ENCODE measurements at places on chromosomes 1 and 21.

DNA sequence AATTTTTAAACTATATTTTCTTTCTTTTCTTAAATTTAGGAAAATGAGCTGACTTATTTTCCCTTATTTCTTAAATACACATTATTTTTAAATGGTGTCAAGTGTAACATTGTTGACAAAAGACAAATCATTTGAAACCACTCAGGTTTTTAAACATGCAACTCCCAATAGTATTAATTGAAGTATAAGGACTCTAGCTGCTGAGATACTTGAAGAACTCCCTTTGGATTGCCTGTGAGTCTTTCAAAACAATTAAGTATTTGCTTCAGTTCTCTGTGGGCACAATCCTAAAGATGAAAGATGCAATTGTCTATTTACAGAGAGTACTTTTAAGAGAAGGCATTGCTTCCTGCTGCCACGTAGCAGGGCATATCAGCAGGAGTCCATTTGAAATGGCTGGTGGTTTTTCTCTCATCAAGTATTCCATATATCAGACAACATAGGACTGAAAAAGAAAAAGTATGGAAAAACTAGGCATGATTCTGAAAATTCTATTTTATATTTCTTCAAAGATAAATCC is 373.4 kb downstream of the NEGR1 start:
- no peak for DNase-seq

DNA sequence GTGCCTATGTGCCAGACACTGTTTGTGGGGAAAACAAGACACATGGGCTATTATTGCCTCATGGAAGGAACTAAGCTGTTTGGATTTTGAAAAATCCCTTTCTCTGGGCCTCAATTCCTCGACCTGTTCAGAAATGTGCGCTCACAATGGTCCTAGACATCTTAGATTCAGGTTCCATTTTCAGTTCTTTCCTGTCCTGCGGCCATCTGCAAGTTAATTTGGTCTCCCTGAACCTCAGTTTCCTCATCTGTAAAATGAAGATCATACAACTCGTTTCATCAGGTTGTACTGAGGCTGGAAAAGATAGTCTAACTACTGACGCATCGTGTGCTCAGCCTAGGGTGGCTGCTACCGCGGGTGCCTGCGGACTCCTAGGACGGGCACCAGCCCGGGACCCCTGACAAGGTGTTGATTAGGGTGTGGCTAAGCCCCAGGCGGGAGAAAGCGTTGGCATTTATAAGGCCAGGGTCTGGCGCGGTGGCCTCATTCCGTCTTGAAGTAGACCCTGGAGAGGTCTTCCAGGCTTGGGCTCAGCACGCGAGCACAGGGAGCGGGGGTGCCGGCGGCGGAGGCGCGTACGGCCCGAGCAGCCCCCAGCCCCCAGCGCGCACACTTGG is 493 bp upstream of the ELOA start:
- DNase-seq = no peak

GRCh38 chr1:201673093-201673492 is 134.2 kb downstream of the NAV1 start:
- no peak for DNase-seq

DNA sequence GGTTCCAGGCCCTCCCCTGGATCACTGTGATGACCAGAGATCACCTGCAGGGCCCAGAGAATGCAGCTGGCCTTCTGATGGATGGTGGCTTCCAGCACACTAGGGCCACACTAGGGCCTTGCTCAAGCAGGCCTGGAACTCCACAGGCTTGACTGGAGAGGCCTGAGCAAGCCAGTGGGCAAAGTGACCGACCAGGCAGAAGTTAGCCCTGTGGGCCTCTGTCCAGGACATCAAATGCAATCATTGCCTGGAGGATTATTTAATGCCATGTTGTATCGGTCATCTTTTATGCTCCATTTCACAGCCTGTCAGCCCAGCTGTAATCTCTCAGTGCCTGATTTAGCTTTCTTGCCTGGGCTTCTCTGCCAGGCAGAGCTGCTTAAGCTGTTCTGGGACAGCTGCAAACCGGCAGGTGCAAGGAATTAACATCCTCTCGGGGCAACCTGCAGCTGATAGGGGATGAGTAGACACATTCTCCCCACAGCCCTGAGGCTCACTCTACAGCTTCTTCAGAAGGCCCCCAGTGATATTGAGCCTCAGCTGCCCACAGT is 17.7 kb downstream of the NENF start:
- DNase-seq = no peak

DNA sequence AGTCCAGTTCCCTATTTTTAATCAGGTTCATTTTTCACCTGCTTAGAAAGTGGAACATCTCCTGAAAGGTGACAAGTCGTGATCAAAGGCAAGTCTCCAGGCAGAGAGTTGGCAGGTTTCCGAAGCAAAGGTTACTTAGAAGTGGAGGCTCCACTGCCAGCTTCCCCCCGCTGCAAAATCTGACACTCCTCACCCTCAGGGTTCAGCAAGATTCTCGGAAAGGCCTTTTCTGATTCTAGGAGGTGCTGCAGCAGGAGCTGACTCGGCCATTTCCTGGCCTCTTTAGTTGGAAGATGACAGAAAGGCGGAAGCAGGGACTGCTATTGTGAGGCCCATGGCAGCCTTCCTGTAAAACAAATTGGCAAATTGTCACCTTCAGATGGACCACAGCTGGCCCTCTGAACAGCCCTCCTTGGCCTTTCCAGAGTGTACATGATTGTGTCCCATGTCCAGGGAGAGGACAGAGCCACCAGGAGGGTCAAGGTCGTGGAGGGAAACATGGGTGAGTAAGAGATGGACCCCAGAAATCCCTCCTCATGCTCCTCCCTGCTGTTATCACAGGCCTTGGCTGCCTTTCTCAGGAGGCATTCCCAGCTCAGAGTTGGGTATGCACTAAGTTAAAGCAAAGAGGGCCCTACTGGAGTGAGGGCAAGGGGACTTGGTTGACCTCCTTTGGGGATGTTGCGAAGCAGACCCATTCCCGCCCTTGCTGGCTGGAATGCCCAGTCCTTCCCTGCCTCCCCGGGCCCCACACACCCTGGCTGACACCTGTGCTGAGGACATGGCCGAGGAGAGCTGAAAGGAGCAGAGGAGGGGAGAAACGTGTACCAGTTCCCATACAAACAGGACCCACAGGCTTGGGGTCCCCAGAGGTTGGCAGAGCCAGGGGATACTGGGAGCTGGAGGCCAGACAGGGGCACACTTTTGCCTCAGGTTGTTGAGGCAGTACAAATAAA is 115.5 kb upstream of the IRF2BP2 start:
- DNase-seq = no peak

- peak; percentile 82 for DNase-seq
These were observed 70.0 kb downstream of the LUZP1 start for GRCh38 chr1:23098463-23099170.

GRCh38 chr1:247841796-247842195 is at the start of gene OR11L1:
Gene OR11L1 (minus strand): TSS chr1:247841896. CDS start chr1:247841896, 0 bp downstream.
- DNase-seq = no peak

- no peak for DNase-seq
These were observed 51.8 kb downstream of the TNFRSF8 start for GRCh38 chr1:12114916-12115315.

GRCh38 chr1:36383240-36383639 is 2.5 kb downstream of the STK40 start:
- no peak for DNase-seq

GRCh38 chr1:239353536-239353935 is 32.8 kb upstream of the CHRM3 start:
- no peak for DNase-seq

DNA sequence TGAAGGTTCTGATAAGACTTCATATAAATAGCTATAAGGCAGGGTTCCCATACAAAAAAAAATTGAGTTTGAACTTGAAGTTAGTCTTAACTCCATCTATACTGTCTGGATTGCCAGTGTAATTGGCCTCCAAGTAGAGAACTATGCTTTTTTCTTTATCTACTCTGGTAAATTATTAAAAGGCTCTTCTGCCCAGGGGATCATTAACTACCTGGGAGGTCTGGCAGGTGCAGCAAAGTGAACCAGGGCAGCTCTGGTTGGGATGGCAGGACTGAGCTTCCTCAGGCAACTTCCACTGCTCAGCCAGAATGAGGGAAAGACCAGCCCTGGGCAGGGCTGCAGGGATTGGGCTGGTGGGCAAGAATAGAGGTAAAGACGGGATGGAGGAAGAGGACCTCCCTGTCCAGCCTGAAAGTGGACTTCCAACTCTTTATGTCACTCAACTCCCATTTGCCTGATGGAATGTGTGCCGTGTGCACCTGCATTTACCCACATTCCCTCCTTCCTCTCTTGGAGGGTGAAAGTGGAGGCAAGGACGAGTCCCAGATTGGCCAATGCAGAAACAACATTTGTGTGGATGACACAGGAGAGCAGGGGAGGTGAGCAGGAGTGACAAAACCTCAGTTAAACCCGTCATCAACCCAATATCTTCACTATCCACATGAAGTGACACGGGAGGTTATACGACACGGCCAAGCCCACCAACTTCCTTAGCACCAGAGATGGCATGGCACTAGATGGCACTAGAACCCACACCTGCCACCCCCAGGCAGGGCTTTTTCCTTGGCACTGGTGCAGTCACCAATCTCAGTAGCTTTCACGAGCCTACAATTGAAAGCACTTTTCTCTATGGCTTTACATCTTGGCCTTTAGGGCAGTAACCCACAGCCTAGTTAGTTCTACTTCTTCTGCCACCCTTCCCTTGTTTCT is 25.2 kb downstream of the CCN1 start:
- DNase-seq = peak; percentile 49

- DNase-seq = no peak
These were observed 51.8 kb downstream of the ADARB1 start for GRCh38 chr21:45126204-45126626.

GRCh38 chr1:39310691-39311090 is 106.2 kb downstream of the MACF1 start:
- no peak for DNase-seq

- no peak for DNase-seq
These were observed 123.1 kb upstream of the RUNX1 start for GRCh38 chr21:35172231-35172630.

DNA sequence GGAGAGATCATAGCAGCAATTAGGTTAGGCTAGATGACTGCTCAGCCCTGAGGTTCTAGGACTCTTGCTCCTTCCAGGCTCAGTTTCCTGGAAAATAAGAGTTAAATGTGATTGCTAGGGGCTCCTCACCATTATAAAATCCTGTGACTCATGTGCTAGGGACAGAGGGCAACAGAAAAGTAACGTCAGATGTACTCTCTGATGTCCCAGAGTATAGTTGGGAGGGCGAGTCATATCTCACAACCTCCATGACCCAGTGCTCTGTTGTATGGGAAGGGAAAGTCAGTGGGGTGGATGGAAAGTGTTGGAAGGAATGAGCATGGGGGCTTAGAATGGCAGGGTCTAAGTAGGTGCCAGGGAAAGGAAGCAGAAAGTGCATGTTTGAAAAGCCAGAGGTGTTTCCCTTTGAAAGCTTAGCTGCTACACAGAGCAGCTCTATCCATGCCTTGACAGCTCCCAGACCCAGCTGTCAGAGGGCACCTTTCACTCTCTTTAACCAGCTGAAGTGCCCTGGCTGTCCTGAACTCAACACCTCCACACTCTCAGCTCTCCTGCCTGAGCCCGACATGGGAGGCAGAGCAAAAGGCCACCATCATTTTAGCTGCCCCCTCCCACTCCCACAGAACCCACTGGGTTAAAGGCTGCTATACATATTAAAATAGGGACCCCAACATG is 11.6 kb downstream of the GJA5 start:
- no peak for DNase-seq

GRCh38 chr1:44302541-44302940 is 52.5 kb downstream of the ERI3 start:
- DNase-seq = no peak

DNA sequence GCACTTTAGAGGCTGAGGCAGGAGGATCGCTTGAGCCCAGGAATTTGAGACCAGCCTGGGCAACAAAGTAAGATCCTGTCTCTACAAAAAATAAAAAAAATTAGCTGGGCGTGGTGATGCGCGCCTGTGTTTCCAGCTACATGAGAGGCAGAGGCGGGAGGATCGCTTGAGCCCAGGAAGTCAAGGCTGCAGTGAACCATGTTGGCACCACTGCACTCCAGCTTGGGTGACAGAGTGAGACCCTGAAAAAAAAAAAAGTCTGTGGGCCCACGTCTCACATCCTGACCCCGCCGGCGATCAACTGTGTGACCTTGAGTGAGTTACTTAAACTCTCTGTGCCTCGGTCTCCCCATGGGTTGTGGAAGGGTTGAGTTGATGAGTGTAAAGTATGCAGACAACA is 12.7 kb upstream of the ZBTB21 start:
- no peak for DNase-seq

- no peak for DNase-seq
These were observed 4.4 kb upstream of the AADACL3 start for GRCh38 chr1:12711536-12711935.

- peak; percentile 19 for DNase-seq
These were observed 1099.5 kb downstream of the PLA2G4A start for GRCh38 chr1:187928288-187928687.

DNA sequence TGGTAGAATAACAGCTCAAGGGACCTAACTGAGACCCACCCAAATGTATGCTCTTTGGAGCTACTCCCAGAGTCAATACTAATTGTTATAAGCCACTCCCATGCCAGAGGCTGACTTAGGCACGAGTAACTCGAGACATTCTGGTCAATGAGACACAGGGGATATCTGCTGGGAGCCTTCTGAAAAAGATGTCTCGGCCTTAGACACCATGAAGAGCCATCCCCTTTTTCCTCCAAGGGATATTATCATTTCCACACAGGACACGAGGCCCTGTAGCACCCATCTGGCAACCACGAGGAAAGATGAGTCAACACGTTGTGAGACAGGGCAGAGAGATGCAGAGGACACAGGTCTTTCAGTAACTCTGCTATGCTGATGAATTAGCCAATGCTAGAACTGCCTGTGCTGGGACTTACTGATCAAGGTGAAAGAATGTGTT is 30.7 kb downstream of the ITPKB start:
- DNase-seq = peak; percentile 63

DNA sequence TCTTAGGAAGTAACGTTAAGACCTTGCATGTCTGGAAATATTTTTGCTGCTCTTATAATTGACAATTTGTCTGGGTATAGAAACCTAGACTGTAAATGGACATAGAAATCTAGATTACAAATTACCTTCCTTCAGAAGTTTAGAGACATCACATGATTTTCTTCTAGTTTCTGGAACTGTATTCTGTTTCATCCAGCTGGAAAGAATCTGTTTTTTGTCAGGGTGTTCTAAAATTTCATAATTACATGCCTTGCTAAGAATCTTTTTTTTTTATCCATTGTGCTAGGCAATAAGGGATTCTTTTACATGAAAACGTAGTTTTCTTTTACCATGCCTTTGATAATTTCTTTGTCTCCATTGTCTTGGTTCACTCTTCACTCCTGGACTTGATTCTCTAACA is 20.7 kb upstream of the S100A7 start:
- DNase-seq = no peak

DNA sequence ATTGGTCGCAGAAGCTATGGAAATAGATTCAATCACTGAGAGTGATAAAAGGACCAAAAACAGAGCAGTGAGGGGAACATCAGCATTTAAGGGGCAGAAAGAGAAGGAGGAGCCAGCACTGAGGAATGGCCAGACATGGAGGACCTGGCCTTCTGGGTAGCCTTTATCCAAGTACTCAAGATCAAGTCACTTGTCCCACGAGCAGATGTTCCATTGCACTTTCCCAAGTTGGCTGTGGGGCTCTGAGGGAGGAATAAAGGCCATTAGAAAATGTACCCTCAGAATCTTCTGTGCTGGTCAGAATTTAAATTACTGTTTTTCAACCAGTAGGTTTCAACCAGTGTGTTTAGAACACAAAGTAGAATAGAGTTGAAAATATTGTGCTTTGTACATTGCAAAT is 55.3 kb downstream of the GIPC2 start:
- no peak for DNase-seq
